Retina (tissue), 1 donor: ENCODE measurements at places on chromosomes 3 and 15.

- DNase-seq = no peak
Measured at GRCh38 chr3:13509816-13510192, 29.7 kb downstream of the HDAC11 start.

- DNase-seq = no peak
Measured at GRCh38 chr15:44482090-44482489, 54.7 kb downstream of the CTDSPL2 start.

GRCh38 chr3:177107461-177108239 lies 89.6 kb downstream of the TBL1XR1 start:
- DNase-seq = no peak

DNA sequence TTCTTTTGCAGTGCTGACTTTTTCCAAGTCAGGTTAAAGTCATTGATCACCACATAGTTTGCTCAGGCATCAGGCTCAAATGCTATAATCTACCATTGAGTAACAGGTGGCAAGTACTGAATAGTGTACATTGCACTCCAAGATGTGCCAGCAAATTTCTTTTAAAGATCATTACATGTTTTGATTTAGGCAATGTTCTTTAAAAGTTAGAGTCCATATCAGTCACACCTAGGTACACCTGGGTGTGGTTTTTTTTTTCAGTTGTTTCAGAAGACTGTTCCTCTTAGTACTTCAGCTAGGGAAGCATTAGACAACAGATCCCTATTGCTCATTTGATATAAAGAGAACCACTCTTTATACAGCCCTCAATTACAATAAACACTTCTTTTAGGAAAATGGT lies 10.6 kb upstream of the SLC4A7 start:
- no peak for DNase-seq

GRCh38 chr3:39156421-39156820 lies 3.0 kb upstream of the CSRNP1 start:
- DNase-seq = no peak

DNA sequence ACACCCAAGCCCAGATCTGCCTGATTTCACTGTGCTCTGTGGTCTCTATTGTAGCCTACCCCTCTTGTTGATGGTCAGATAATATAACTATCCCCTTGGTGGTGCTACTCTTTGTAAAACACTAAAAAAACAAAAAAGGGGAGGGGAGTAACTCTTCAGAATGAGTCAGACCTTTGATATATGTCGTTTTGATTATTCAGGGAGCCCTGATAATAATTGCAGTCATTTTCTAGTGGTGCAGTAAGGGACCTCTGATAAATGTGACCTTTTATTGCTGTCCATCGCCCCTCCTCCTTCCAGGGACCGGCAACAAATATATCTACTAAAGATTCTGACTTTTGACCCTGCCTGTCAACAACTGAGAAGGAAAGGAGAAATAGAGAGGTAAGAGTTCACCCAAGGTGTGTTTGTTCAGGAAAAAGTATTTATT lies 45.1 kb upstream of the MAGI1 start:
- DNase-seq = no peak

GRCh38 chr15:57477736-57478522 lies 101.6 kb downstream of the CGNL1 start:
- DNase-seq = no peak

GRCh38 chr3:139559541-139559940 lies 20.0 kb upstream of the RBP1 start:
- peak; percentile 70 for DNase-seq

DNA sequence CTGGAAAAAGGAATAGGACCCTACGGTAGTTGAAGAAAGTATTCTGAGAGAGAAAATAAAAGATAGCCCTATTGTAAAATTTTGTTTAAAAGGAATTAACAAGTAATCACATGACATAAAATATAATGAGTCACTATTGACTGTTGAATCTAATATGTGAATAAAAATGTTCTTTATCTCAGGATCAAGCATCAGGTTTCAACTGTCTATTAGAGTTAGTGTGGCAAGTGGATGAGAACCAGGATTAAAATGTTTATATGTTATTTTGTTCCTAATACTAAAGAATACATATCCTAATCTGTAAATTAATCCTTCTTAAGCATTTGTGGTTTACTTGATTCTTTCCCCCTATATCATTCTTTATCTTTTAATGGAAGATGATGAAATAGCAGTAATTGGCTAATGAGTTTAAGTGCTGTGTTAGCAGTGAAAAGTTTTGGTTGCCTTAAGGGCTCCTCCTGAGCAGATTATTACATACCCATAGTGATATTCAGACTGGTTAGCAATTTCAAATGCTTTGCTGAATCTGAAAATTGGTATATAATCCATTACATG lies 101.8 kb upstream of the BCHE start:
- no peak for DNase-seq

DNA sequence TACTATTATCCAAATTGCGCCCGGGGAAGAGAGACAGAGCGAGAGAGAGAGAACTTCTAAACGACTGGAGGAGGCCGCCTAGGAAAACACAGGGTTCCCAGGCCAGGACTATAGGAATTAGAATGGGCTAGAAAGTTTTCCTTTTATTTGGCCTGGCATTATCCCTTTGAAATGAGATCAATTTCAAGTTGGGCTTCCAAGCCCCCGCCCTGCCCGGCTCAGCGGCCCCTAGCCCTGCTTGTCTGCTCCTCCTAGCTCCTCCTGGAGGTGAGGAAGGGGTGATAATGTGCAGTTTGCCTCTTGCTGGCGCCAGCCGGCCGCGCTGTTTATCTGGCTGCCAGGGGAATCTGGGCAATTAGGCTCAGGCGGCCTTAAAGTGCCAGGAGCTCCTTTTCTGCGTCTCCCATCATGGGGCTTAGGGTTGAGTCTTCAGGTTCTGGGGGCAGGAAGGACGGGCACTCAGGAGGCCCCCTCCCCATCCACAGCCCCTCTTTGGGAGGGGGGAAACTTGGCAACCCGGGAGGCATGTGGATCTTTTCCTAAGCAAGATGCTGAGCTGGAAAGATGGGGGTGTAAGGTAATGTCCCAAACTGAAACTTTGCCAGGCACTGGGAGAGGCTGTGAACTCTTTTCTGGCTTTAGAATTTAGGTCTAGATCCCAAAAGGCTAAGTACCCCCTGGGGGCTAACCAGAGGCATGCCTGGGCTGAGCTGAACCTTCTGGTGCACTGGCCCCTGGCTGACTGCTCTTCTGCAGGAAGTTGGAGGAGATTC lies 5.5 kb downstream of the SMAD6 start:
- DNase-seq = peak; percentile 80

- DNase-seq = no peak
Measured at GRCh38 chr3:119873646-119874045, 91.7 kb downstream of the NR1I2 start.

DNA sequence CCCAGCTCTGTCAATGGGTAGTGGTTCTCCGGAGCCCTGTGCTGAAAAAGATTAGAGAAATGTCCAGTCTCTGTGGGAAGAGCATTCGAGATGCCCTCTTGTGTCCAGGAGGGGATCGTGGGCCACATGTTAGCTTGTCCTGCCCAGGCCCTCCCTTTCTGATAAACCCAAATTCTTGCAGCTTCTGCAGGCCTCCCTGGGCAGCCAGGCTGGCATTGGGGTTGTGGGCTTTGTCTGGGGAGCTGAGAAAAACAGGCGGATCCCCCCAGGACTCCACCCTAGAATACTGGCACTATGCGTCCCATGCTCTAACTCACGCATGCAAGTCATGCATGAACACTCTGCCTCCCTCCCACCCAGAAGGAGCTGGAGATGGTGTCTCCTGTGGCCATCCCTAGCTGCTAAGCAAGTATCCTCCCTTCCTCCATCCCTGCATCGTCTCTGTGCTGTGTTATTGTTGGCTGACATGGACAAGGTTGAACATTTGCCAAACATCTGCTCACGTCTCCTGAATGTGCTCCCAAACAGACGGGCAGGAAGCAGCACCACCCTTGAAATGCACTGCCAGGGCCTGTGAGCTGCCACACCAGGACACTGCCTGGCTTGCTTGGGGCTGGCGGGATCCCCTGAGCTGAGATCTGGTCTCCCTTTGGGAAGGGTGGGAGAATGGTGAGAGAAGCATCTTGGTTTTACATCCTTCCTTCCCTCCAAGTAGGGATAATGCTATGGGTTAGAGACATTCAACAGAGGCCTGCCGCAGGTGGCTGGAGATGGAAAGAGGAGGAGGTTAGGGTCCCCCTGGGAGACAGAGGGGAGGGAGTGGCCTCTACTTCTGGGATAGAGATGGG lies 26.5 kb downstream of the CFAP161 start:
- no peak for DNase-seq

DNA sequence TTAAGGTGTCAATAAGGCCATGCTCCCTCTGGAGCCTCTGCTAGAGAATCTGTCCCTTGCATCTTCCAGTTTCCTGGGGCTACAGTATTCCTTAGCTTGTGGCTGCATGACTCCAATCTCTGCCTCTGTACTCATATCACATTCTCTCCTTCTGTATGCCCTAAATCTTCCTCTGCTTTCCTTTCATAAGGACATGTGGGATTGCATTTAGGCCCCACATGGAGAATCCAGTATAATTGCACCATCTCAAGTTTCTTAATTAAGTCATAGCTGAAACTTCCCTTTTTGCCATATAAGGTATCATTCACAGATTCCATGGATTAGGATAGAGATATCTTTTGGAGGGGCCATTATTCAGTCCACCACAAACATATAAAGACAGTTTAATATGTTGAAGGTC lies 409.8 kb upstream of the TMCO5A start:
- no peak for DNase-seq

GRCh38 chr3:18189282-18190050 lies 235.7 kb downstream of the SATB1 start:
- peak; percentile 50 for DNase-seq

DNA sequence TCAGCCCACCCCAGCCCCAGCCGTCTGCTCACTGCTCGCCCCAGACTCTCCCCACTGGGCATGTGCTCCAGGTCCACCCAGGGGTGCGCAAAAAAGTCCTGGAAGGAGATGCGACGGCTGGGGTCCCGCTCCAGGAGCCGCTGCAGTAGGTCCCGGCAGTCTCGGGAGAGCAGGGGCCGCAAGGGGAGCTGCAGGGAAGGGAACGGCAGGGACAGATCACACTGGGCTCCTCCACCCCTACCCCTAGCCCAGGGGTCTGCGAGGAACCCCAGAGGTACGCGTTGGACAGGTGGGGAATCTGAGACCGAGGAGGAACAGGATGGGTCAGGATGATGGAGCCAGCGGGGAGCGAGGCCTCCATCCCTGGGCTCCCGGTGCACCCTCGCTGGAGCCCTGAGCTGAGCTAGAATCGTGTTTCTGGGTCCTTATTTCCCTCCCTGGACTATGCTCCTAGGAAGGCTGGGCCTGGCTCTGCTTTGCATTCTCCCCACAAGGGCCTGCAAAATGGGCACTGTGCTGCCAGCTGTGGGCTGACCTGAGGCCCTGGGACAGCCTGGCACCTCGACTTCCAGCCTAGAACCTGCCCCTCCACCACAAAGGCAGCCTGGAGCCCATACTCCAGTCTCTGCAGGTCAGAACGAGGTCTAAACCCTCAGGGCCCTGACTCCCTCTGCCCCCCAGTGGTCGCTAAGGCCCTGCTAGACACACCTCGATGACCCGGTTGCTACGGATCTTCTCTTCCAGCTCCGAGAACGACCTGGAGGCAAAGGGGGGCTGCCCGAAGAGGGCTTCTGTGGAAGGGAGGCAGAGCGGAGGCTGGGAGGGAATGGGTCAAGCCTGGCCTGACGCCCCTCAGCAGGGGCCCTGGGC lies 3.2 kb downstream of the ULK3 start:
- no peak for DNase-seq

DNA sequence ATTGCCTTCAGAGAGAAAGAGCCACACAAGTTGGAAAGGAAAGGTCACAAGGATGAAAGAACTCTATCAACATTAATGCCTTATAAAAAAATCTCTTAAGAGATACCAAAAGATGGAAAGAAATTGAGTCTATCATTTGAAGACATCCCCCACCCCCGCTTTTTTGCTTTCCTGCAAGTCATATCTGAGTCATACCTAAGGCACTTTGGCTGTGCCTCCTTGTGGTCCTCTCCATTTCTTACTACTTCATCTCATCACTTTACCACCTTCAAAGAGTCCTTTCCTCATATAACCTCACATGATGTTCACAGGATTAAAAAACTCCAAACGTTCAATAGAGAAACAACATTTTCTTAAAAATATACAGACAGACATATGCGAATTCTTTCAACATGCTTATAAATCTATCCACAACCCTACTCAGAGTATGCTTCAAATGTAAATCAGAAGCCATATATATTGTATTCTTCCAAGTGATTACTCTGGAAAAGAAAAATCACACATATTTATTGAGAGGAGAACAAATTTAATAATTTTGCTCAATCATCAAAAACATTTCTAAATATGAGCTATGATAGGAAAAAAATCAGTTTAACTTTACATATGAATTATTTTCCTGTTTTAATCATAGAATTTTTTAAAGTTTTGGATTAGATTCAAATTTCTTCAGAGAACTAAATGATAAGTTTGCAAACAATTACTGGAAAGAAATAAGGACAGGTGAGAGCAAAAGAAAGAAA lies 1003.9 kb upstream of the CFAP20DC start:
- DNase-seq = no peak

- DNase-seq = no peak
Measured at GRCh38 chr15:32855942-32856341, 138.1 kb downstream of the GREM1 start.

GRCh38 chr15:98003996-98004395 lies 43.5 kb downstream of the ARRDC4 start:
- DNase-seq = no peak

GRCh38 chr3:134708671-134709070 lies 57.8 kb upstream of the KY start:
- no peak for DNase-seq

GRCh38 chr15:56056626-56057025 lies 63.2 kb upstream of the NEDD4 start:
- DNase-seq = no peak

DNA sequence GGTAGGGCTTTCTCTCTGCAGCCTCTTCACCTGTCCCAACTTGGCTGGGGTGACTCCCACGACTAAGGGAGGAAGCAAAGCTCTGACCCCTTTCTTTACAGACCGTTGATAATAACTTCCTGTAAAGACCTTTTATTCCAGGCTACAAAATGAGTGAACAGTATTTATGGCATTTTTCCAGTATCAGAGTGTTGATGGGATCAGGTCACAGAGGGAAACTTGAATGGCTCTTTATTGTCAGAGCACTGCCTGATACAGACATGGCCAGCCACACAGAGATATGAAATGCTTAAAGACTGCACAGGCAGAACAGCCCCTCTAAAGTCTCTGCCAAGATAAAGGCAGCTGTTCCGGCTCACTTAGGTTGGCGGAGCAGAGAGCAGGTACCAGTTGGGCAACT lies 1033.9 kb upstream of the NR2F2 start:
- no peak for DNase-seq

GRCh38 chr3:129409541-129409940 lies 18.9 kb downstream of the EFCAB12 start:
- no peak for DNase-seq

DNA sequence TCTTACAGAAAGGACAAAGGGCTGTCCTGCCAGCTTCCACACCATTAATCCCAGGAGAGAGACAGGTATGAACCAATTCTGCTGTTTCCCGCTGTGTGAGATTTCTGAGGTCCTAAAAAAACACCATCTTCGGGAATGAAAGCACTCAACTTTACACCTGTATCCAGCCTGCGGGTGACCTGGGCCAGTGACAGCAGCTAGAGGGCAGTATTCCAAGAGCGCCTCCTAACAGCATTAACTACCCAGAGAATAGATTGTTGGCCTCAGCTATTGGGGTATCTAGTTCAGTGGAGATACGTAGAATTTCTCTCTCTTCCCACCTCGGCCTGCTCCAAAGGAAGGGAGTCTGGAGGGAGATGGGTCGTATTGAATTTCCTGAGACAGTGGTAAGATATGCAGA lies 55.1 kb downstream of the WDR76 start:
- DNase-seq = no peak

GRCh38 chr15:55619783-55620182 lies 31.6 kb upstream of the PYGO1 start:
- DNase-seq = no peak
